ENCODE measurements at places on chromosomes 13 and 19. TPM values are rescaled to one million over a fixed set of nuclear protein-coding genes. Genes with fewer than 3 reads are reported as not detected.

DNA sequence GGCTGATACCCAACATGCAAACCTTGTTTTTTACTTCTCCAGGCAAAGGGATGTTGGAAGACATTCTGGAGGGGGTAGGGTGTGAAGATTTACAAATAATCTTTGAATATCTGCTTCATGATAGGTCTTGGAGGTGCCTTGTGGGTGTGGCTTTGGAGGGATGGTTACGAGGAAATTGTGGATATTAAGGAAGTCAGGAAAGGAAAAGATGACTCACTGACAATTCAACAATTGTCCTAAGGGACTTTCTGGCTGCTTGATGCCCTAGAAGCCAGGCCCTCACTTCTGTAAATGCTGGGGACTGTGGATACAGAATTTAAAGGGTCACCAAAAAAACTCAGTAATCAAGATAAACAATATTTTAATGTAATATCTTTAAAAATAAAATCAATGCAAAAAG lies 37.4 kb upstream of the ZNF527 start:
- no peak for DNase-seq

DNA sequence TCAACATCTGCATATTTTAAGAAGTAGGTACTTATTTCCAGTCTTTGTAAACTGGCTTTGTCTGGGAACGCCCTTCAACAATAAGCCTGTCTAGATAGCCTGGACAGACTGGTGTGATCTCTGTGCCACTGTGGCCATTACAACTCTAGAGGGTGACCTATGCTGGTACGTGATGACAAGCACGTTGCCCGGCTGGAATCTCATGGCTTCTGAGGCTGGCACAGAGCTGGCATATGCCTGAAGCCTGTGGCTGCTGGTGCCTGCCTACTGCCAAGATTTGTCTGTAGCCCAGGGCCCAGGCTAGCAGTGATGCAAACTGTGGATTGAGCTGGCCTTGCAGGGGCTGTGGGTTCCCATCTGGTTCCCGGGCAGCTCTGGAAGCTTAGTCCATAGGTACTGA lies 34.0 kb downstream of the IGFL3 start:
- no peak for DNase-seq

GRCh38 chr13:110647365-110647737 lies 32.0 kb downstream of the NAXD start:
- DNase-seq, result no peak

Gene STX10
- polyA plus RNA-seq, result 56.8 TPM

Gene FLT3LG
- 7.7 TPM for polyA plus RNA-seq
